CD4-positive, alpha-beta T cell treated with Interleukin-4 for 1 hour (primary cell): ENCODE measurements at places on chromosomes 4 and X.

DNA sequence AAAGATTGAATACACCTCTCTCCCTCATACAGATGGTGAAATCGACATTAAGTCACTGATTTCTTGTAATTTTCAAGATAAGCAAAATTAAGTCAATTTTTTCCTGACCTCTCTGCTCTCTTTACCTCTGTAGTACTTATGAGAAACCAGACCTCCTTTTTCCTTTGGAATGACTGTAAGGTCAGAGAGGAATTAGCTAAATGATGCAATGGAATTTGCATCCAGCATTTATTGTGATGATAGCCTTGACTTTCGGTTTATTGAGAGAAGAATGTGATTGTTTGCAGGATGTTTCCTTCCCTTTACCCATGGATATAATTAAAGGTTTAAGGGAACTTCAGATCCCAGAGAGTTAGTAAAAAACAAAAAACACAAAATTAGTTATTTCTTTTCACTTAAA lies 22.4 kb downstream of the STK26 start:
- no peak for DNase-seq

- no peak for DNase-seq
Observed at GRCh38 chr4:67499799-67500198, 45.5 kb downstream of the CENPC start.

DNA sequence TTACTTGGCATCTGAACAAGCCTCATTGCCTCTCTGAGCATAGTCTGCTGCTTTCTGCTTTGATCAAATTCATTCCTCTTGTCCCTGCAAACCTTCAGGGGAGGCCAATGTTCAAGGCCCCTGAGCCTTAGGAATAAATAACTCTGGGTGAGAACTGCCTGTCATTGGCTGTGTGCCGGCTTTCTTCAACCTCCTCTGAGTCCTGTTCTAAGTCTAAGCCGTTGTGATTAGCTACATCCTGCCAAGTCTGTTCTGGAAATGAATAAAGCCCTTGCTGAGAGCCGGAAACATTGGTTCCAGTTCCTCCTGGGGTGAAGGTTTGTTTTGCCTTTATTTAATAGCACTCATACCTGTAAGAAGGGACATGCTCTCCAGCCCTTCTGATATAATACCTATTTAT lies 13.8 kb downstream of the RNF4 start:
- DNase-seq = peak; percentile 30

DNA sequence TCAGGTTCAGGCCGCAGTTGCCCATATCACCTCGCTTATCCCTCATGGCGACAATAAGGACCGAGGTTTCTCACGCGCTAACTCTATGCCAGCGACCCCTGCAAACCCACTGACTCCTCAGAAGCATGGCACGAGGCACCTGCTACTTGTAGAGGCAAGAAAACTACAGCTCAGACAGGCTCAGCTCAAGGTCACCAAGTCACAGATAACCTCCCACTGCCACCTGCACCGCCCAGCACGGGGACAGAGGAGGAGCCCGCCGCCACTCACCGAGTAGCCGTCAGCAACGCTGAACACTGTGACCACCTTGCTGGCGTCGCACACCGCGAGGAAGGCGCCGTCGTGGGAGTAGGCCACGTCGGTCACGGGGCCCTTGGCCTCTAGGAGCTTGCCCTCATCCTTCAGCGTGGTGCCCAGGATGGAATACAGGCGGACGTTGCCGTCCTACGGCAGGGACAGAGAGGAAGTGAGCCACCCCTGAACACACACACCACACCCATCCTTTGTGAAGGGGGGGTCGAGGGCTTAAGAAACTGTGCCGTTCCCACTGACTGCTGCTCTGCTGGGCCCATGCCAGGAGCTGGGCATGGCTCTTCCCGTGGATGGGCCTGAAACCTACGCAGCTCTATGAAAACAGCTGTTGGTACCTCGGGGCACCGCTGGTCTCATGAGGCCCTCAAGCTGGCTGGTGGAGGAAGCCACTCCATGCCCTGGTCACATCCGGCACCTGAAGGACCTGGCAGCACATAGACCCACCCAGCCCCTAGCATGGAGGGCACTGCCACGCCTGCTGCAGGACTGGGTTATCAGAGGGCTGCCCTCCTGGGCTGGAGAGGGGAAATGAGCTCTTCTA lies 38.9 kb downstream of the WDR1 start:
- DNase-seq = no peak

DNA sequence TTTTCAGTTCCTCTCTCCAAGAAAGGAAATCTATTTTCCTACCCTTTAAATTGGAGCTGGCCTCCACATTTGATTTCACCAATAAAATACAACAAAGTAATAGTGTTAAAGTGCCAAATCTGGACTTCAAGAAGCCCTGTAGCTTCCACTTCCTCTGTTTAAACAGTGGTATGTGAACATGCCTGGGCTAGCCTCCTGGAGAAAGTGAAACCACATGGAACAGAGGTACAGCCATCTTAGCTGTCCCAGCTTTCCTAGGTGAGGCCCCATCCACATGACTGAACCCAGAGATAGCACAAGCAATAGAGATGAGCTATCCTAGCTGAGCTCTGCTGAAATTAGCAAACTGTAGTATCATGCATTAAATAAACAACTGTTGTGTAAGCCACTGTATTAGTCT lies 131.8 kb upstream of the VCX start:
- no peak for DNase-seq

DNA sequence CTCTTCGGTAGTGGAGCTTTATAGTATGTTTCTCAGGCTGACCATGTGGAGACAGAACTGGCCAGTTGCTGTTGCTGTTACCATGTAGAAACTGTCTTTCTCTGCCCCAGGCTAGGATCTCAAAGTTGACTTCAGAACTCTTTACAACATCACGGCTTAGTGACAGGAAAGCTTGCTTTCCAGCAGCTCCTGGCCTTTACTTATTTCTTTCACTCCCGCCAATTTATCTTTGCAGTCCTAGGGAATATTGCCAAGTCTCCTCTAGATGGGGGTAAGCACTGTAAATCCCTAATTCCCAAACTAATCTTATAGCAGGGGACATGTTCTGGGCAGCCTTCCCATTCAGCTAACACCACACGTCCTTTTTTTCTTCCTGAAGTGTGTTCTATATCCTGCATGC lies 631.6 kb downstream of the SPRY1 start:
- DNase-seq = no peak

DNA sequence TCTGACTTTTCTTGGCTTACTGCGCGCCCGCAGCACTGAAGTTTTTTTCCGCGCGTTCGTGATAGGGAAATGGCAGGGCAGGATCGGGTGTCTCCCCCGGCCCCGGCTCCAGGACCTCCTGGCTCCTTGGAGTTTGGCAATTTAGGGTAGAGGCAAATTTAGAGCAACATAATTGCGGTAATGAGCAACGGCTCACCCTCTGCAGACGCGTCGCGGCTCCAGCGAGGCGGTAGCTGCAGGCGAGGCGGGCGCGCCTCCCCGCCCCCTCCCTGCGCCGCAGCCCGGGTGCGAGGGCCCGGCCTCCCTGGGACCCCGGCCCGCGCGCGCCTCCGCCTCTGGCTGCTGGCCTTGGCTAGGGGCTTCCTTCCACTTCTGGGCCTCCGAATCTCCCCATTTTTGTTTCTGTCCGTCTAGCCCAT lies 6.2 kb downstream of the MSX1 start:
- no peak for DNase-seq

GRCh38 chr4:154314248-154314647 lies 177.4 kb downstream of the DCHS2 start:
- no peak for DNase-seq

DNA sequence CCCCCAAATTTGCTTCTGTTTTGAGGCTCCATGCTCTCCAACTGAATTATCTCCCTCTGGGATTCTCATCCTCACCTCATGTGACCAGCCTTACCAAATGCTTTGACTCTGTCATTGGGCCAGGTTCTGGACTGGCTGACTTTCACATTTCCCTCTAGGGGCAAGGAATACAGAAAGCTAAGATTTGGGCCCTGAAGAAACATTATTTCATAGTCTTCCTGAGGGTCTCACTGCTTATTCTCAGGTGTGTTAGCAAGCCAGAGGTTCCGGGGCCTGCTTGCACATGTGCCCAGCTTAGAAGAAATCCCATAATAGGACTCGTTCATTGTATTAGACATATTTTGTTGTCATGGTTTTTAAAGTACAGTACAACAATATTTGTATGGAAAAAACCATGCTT lies 62.6 kb upstream of the TEX13D start:
- DNase-seq = no peak

GRCh38 chr4:11081006-11081405 lies 347.7 kb downstream of the HS3ST1 start:
- DNase-seq = no peak

GRCh38 chrX:131987252-131987651 lies 35.9 kb upstream of the STK26 start:
- peak; percentile 80 for DNase-seq
